NAMALWA (cell line): ENCODE measurements at places on chromosomes 16 and 17.
A peak's percentile ranks its signal among the peaks of the same experiment; 100 is the strongest.

- DNase-seq, result no peak
Measured at GRCh38 chr17:10115536-10115932, 82.9 kb downstream of the GAS7 start.

- DNase-seq, result peak; percentile 70
Measured at GRCh38 chr16:50011707-50012106, 13.3 kb upstream of the CNEP1R1 start.

GRCh38 chr17:33228548-33228947 is 64.5 kb downstream of the ASIC2 start:
- DNase-seq, result no peak

DNA sequence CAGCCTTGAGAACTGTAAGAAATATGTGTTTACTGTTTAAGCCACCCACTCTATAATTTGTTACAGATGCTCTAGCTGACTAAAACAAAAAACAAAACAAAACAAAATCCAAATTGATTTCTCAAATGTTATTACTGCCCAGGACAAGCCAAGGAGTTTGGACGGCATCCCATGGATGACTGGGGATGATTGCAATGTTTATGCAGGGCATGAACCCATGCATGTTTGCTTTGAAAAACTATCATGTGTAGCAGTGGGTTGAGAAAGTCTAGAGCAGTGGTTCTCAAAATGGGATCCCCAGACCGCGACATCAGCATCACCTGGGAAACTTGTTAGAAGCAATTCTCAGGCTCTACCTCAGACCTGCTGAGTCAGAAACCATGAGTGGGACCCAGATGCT is 223.2 kb upstream of the PSMD7 start:
- DNase-seq, result no peak

DNA sequence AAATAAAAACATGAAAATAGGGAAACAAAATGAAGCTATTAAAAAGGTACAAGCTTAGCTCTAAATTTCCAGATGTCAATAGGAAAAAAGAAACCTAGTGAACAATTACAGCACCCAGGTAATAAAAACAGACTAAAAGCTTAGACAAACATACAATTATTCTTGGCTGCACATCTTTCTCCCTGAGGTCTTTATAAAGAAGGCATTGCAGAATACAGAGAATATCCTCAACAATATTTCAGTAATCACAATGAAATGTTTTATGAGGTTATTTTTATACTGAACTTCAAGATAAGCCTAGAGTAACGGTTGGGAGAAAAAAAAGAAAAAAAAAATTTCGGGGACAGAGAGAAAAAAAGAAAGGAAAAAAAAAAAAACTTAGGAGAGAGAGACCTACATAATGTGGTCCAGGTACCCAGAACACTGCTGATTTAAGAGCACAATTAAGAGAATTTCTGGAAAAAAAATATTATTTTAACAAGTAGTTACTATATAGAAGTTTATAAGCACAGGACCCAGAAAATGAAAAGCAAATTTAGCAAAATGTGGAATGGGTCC is 26.5 kb downstream of the KANSL1 start:
- no peak for DNase-seq

DNA sequence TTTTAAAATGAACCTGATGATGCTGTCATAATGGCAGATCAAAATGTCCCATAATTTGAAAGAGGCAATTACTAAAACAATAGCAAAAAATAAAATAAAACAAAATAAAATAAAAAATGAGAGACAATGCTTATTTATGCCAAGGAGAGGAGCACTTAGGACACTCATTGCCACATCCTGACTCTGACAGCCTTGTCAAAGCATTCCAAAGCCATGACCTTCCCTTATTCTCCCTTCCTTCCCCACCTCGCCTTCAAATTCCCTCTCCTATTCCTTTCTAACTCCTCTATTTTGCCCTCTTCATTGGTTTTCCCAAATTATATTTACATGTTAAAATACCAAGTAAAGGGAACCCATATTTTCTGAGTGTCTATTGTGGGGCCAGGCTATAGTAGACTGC is 220.0 kb downstream of the CDH13 start:
- no peak for DNase-seq
